ENCODE measurements at places on chromosomes 2 and 18.
A peak's percentile ranks its signal among the peaks of the same experiment; 100 is the strongest.

GRCh38 chr2:151669585-151670081 lies 64.6 kb downstream of the NEB start:
- DNase-seq: peak; percentile 43

- DNase-seq: no peak
Observed at GRCh38 chr2:50851886-50852285, 180.0 kb downstream of the NRXN1 start.

- no peak for DNase-seq
Observed at GRCh38 chr18:5393779-5394178, 98.3 kb upstream of the ZBTB14 start.

DNA sequence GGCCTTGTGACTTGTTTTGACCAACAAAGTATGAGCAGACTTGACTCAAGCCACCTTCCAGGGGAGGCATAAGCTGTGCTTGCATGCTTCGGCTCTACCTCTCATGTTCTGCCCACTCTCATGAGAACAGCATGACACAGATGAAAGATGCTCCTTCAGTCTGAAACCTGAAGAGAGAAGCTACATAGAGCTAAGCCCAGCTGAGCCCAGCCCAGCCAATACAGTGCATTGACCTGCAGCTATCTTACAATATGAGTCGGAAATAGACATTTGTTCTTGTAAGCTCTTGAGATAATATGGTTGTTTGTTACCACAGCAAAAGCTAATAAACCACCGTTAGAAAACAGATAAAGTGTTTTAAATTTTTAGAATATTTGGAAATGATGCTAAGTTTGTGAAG lies 426.7 kb upstream of the PKDCC start:
- DNase-seq: no peak

DNA sequence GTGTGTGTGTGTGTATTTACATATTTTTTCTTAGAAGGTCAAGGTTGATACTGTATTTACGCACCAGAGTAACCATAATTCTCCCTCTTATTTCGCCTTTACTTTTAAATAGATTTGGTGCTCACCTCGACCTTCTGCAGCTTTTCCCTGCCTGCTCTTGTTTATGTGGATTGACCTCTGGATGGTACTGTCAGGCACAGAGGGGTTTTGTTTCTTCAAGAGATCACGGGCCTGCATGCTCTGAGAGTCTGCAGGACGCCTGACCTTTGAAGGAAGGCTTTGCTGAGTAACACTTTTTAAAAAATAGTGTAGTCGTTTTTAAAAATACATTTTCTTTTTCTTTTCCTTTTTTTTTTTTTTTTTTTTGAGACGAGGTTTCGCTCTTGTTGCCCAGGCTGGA lies 18.1 kb upstream of the EFHD1 start:
- DNase-seq: no peak

DNA sequence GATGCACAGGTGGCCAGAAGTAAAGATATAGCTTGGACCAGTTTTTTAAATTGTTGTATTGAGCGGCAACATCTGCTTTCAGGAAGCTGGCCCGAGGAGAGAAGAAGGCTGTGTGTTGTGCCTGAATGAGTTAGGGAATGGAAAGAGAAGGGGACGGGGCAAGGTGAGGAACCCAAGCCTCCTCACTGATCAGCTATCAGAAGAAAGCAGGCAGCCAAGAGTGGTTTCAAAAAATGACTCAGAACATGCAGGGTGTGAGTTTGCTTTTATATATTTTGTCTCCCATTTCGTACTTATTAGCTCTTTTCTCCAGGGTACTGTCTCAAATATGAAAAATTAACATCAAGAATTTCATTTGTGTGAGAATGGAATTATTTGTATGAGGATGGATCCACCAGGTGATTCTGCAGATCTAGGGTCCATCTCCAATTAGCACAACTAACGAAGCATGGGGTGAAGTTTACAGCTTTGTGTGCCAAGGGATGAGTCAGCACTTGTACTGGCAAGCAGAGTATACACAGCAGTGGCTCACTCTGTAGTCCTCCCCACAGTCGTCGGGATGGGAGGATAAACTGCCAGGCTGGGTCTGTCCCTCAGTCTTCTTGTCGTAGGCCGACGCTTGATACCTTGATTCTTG lies 175.7 kb downstream of the PIEZO2 start:
- DNase-seq: no peak

DNA sequence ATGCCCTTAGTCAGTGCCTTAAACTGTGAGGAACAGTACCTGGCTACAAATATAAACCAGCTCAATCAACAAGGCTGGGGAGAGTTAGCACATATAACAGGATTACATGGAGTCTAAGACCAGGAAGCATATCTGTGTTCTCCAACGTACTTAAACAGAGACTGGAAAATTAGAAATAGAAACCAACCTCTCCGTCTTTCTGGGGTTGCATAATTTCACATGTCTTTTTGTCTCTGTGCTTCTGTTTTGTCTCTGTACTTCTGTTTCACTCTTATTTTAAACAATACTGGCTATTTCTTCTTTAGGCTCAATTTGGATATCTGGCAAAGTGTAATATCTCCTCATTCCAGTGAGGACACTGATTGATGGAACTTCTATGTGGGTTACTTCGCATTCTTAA lies 749.0 kb upstream of the ZEB2 start:
- no peak for DNase-seq

DNA sequence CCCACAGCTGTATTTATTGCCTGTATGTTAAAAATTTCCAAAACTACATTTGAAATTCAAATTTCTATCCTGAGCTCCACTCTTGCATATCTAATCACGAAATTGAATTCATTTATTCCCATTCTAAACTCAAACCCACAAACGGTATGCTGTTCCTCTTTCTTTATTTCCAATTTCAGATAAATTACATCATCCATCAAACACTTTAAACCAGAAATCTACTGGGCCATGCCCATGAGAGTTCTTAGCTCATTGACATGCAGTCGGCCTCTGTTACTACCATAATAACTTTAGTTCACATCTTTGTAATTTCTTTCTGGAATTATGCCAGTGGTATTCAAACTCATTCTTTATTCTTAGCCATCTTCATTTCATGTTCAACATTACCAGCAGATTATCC lies 100.3 kb downstream of the COL3A1 start:
- DNase-seq: no peak

GRCh38 chr2:142082368-142082767 lies 48.4 kb downstream of the LRP1B start:
- DNase-seq: no peak

GRCh38 chr2:215861607-215862350 lies 151.6 kb downstream of the MREG start:
- no peak for DNase-seq

DNA sequence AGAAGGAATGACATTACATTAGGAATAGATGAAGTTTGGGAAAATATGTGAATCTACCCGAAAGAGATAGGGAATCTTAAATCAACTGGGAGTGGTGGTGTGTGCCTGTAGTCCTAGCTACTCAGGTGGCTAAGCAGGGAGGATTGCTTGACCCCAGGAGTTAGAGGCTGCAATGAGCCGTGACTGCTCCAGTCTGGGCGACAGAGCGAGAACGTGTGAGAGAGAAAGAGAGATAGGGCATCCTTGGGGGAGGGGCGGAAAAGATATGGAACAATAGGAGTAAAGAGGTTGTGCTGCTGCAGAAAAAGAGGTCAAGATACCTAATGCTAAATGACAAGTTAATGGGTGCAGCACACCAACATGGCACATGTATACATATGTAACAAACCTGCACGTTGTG lies 47.1 kb upstream of the ADAM23 start:
- peak; percentile 27 for DNase-seq

- DNase-seq: peak; percentile 9
Observed at GRCh38 chr18:6367208-6367607, 47.5 kb downstream of the L3MBTL4 start.
